ENCODE measurements at places on chromosomes 12 and 14.

DNA sequence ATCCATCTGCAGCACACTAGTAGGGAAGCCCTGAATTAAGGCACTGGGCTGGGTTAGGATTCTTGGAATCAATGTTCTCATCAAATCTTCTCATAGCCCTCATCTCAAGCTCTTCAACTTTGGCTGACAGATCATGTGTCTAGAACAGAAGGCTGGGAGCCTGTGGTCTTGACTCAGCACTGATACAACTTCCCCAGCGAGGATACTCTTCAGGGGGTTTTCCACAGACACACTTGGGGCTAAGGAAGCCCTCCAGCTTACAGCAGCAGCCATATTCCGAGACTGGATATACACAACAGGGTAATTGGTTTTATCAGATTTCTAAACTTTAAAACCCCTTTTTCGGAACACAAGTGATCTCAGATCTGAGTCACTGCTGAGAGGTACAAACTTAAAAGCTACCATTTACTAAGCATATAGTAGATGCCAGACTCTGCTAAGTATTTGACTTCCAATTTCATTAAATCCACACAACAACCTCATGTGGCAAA, 3.5 kb downstream of the FMNL3 start:
- DNase-seq = no peak

- DNase-seq = no peak
Observed at GRCh38 chr14:41901089-41901488, 294.4 kb downstream of the LRFN5 start.

DNA sequence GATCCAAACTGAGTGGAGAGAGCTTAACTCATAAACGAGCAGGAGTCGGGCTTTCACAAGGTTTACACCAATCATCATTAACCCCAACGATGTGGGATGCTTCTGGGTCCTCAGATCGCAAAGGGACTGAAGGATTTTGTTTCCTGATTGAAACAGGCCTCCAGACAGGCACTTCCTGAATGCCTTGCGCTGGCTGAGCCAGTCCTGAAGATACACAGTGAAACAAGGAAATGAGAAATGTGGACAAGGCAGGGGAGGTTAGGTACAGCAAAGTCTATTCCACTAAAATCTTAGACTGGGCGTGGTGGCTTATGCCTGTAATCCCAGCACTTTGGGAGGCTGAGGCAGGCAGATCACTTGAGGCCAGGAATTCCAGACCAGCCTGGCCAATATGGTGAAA, 30.7 kb downstream of the RBM19 start:
- DNase-seq = no peak

DNA sequence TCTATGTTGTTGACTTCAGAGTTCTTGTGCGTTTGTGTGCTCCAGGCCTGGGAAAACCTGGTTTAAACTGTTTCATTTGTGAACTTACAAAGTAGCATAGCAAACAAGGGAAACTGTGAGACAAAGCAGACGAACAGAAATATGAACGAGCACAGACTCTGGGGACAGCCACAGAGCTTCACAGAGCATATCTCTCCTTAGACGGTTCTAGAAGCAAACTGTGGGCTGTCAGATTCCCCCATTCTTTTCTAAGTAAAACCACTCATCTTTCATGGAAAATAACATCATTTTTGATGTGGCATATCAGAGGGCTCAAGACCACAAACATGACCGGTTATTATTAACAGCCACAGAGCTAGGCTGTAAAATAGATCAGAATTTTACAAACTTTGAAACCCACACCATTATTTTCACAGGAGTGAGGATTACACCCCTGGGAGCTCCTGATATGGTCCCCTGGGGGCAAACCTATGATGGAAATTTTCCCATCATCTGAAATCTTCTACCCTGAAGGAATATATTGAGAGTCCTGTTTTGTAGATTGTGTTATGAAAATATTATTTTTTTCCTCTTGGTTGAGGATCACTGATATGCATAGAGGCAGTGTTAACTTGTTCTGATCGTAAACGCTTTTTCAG, 102.0 kb downstream of the ADGRD1 start:
- no peak for DNase-seq

GRCh38 chr12:51941011-51941581, 10.4 kb upstream of the ACVR1B start:
- no peak for DNase-seq

DNA sequence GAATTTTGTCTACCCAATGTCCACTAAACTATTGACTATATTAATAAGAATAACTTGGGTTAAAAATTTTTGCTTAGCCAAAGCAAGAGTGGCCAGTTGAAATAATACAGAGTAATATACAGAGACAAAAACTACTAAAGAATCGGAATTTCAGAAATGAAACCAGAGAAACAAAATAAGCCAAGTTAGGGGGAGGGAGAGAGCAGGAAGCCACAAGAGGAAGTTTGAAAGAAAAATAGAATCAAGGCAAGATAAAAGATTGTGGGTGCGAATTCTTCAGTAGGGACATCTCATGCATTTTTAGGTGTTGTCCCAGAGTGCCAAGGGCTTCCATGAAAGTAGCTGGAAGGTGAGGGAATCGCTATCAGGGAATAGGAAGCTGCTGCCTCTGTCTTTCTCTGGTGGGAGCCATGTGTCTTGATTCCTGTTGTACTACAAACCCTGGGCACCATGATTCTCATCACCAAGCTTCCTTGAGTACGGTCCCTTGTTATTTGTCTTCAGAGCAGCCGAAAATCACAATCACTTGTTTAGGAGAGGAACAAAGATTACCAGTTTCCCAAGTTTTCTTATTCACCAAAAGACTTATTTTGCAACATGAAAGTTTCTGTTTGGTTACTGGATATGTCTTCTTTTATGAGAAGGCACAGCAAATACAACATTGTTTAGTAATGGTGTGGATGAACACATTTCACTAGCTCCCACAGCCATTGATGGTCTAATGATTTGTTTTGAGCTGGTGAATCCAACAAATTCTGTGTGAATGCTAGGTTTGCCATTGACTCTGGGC, 16.7 kb downstream of the NEUROD4 start:
- no peak for DNase-seq

- no peak for DNase-seq
Observed at GRCh38 chr12:102522768-102523167, 42.4 kb upstream of the IGF1 start.

DNA sequence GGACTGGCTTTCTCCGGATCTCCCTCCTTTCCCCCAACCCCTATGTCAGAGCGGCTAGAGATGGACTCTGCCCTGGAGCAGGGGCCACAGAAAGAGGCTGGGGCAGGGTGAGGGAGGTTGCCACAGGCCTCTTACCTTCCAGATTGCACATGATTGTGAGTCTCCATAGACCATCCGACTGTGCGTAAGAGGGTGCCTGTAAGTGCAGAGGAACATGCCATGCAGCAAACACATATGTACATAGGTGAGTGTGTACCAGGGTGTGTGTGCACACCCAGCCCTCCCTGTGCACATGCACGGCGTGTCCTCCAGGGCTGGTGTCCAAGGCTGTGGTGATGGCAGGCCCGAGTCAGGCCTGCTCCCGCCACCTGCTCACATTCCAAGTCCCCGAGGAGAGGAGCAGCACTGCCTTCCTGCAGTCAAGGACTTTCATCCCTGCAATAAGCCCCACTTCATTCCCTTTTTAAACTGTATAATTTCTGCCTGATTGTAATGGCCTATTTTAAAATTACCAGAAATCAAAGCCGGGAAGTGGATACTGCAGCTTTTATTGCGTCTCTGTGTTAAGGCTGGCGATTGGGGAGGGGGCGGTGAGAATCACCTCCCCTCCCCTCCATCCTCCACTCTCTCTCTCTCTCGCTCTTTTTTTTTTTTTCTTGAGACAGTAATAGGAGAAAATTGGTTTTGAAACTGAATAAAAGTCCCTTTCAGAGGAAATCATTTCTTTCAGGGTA, 28.5 kb downstream of the FAM222A start:
- no peak for DNase-seq

- DNase-seq = no peak
Observed at GRCh38 chr12:27861428-27862167, 81.6 kb upstream of the MANSC4 start.

DNA sequence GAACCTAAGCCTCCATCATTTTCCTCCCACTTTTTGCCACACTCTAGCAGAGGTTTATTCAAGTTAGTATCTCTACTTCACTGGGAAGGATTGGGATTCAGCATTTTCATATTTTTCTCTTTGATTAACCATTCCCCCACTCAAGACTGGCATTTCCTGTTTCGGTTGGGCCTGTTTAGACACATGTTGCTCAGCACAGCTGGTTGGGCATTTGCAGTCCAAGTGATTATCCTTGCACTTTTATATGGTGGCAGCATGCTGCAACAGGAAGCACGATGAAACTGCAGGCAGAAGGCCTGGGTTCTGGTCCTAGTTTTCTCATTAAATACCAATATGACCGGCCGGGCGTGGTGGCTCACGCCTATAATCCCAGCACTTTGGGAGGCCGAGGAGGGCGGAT, 182.9 kb upstream of the GRIN2B start:
- DNase-seq = no peak

DNA sequence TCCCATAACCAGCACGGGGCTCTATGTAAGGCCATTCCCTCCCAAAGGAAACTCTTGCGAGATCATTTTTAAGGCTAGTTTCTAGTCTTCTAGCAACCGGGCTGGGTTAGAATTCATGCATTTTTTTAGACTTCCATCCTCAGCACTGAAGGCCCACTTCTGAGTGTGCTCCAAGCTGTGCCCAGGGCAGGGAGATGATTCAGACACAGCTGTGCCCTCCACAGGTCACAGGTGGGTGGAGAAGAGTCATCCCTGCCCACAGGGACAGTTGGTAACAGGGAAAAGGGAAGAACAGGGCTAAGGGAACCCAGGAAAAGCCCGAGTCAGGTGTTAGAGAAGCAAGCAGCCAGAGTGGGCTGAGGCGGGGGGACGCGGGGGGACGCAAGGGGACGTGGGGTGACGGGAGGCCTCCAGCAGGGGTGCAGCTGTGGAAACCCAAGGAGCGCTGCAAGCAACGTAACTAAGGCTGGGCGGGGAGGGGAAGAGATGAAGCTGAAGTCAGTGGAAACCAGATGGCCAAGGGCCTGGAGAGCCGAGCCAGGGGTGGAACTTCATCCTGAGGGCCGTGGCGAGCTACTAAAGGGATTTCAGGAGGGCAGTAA, 27.2 kb upstream of the PPP2R5C start:
- no peak for DNase-seq

DNA sequence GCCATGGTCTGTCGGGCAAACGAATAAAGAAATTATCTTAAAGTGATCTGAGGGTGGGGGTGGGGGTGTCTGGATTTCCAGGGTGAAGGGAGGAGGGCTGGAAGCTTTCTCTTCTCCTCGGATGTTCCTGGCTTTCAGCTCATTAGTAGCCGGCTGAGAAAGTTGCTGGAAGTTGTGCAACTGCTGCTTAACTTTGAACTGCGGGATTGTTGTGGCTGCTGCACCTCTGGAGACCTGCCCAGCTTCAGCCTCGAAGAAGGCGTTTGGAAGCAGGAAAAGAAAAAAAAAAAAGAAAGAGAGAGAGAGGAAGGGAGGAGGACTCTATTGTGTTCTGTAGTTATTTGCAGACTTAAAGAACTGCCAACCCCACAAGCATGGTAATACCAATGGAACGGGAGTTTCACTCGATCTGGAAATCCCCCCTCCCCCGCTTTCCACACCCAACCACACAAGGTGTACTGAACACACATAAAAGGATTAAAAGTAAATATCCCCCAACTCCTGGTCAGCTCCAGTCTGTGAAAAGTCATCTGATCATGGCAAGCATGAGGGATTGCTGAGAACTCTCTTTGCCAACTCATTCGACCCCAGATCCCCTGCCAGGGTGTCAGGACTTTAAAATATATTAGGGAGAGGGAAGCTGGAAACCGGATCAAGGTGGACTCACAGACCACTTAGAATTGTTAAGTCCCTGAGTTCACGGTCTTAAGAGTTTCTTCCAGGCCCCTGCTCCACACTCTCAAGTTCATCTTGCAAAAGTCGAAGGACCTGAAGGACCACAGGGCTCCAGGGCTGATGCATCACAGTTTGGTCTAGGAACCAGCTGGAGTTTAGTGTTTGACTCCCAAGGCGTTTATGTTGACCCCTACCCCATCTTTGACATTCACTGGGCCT, at the start of gene RASSF9:
Gene RASSF9 (minus strand): TSS at position 213 of the 894 bp plus-strand sequence. CDS start 208 bp downstream, at position 5.
- no peak for DNase-seq

DNA sequence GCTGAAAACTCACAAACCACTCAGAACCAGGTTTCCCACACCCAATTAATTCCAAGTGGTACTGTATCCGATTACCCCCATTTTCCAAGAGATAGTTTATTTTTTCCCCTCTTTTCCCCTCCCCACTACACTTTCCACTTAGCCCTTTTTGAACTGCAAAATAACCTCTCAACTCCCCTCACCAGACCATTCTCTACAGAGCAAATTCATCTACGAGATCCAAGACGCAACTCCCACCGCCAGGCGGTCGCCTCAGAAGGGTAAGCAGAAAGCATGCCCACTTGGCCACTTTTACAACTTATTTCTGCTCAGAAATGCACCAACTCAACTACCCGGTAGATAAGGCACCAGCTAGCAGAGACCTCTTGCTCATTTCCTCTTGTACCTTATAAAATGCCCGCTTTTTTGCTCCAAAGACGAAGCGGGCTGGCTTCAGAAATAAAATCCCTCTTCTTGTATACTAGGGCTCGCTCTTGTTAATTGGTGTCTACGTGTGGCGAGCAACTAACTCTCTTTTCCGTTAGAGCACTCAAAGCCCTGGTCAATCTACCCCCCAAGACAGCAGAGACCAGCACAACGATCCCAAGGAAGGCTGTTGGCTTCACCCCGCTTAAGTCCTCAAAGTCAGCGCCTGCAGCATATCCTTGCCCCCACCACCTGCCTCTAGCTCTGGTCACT, 910 bp upstream of the SRP54 start:
- no peak for DNase-seq

- no peak for DNase-seq
Observed at GRCh38 chr12:29350080-29350479, 30.9 kb downstream of the ERGIC2 start.

GRCh38 chr12:115467531-115467930, 783.6 kb upstream of the TBX3 start:
- no peak for DNase-seq

GRCh38 chr12:6638305-6638704, 2.5 kb upstream of the LPAR5 start:
- no peak for DNase-seq

All from iPS DF 6.9 (cell line).